ENCODE measurements at places on chromosomes 5 and 9.

DNA sequence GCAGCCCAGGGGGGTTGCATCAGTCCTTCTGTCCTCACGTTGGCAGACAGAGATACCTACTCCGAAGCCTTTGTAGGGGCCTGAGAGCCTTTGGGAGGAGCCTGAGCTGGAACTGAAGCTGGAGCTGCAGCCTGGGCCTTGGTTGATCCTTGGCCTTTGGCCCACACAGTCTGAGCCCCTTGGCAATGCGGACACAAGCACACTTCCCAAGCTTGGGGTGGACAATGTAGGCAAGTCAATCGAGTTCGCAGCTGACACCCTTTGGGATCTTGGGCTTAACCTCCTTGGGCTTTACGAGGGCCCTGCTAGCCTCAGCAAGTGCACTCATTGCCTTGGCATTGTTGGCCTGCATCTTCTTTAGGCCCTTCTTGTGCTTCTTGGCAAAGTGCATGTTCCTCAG lies 5.9 kb downstream of the CSNK1A1 start:
- DNase-seq: no peak

- DNase-seq: peak; percentile 58
These were observed 6.1 kb downstream of the ST6GALNAC4 start for GRCh38 chr9:127910613-127911205.

- peak; percentile 51 for DNase-seq
These were observed 8.8 kb downstream of the FAM200C start for GRCh38 chr5:160390787-160391696.

DNA sequence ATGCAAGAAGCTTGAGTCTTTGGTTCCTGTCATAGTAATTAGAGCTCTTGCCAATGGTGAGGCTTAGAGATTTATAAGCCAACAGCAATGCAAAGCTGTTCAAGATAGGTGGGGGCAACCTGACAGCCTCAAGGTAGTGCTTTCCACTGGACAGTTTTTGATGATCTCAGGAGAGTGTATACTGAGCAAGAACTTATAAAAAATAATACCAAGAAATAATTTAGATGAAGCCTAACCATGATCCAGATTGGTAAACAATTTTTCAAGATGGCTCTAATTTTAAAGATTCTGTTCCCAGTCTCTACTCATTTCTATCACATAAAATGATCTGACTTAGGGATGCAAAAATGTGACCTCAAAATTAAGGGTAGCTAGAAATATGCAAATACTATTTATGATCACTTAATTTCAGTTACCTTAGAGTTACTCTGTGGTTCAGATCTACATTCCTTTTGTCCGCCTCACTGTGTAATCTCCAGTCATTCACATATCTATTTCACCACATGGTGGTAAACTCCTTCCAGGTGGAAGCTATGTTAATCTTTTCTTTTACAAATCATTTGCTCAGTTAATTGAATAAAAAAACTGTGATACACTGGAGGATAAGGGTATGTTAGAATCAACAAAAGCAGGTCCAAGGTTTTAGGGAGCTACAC lies 1228.0 kb upstream of the C9orf72 start:
- peak; percentile 56 for DNase-seq

- peak; percentile 15 for DNase-seq
These were observed 194.4 kb upstream of the TLE4 start for GRCh38 chr9:79377339-79377855.

GRCh38 chr9:120920806-120921178 lies 5.8 kb downstream of the TRAF1 start:
- no peak for DNase-seq

DNA sequence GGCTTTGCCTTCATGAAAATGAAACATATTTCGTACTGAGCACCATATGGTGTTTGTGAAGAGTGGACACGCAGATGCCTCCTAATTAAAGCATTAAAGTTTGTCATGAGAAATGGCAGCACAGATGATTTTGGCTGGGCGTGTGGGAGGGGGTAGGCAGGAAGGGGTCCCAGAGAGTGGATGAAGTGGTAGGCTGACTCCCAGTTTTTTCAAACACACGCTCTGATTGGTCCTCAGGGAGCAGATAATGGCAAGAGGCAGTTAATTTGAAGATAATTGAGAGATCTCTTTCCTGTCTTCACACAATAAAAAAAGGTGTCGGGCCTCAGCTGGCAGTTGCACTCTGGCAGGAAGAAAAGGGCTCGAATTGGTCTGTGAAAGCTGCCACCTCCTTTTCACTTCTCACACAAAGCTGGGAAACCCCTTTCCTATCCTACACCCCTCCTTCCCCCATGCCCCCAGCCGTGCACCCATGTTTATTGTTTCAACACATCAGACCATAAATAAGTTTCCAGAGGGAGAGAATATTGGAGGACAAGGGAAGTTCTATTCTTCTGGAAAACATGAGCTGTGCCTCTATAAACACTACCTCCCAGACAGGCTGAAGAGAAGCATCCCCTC lies 429.6 kb downstream of the ARHGEF28 start:
- DNase-seq: no peak

GRCh38 chr5:91841423-91841822 lies 458.3 kb upstream of the ARRDC3 start:
- no peak for DNase-seq

DNA sequence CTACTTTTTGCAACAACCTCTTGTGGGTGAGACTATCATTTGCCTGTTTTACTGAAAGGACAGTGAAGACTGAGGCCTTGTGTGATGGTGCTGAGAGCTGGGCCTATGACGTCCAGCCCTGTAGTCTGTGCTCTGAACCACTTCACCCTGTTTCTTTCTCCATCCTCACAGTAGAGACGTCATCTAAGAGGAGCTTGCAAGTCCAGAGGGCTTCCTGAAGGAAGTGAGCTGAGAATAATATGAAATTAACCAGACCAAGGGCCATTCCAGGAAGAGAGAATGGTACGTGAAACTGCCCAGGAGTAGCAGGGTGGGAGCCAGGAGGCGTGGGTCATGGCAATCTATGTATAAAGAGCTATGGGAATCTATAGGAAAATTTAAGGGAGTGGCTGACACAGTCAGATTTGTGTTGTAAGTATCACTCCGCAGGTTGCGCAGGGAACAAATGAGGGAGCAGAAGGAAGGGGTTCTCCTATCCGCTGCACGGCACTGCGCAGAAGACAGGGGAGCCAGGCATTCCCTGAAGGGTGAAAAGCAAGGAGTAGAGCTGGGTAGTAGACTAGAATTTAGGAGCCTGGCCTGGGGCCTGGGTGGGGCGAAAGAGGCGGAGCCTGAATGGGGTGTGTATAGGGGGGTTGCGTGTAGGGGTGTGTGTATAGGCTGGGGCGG lies 596 bp upstream of the FGFR4 start:
- DNase-seq: no peak

GRCh38 chr9:33809506-33809905 lies 7.5 kb upstream of the UBE2R2 start:
- DNase-seq: peak; percentile 62

- no peak for DNase-seq
These were observed 63.0 kb upstream of the FCHO2 start for GRCh38 chr5:72892846-72893245.

DNA sequence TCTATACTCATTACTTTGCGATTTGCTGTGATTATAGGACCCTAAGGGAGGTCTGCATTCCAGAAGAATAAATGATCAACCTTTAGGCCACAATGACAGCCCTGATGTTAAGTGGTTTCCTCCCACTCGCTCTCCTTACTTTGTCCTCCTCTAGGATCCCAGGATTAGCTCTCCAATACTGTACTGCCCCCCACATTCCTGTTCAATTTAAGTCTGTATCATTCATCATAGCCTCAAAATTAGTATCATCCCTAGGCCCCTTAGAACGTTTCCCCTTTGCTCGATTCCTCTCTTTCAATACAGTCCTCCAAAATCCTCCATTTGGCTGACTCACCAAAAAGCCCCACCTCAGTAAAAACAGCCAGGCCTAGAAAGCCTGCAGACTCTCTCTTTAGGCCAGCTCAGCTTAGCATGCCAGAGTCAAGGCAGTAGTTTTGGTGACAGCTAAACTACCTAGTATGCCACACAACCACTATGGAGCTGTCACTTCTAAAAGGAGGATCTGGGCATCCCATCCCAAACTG lies 24.4 kb downstream of the RNF145 start:
- DNase-seq: peak; percentile 85

DNA sequence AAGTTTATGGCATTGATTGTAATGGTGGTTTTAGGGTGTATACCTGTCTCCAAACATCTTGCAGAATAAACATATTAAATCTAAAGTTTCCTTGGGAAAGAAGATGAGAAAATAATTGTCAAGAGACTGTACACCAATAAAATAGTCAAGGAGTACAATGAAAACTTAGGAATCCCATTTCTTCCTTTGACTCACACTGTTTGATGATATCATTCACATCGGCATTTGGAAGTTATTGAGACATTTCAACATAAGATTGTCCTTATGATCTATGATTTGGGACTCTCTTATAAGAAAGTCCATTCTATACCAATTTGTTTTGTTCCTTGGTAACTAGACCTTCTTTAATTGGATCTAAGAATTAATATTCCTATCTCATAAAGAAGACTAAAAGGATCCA lies 482.7 kb downstream of the RAB3C start:
- peak; percentile 61 for DNase-seq

- peak; percentile 62 for DNase-seq
These were observed 176.7 kb upstream of the ZNF608 start for GRCh38 chr5:124923131-124923530.

DNA sequence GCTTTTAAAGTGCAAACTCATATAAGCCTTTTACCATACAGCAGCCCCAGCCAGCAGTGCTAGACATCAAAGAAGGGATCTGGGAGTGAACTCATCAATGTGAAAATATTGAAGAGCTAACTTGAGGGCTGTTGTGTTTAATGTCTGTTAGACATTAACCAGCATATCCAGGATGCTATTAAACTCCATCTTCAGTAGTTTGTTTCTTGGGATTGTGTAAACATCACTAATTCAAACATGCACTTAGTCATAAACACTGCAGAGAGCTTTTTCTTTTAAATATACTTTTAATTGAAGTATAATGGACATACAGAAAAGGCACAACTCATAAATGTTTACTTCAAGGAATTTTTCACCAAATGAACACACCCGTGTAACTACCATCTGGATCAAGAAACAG lies 81.8 kb downstream of the TMEM252 start:
- DNase-seq: no peak

DNA sequence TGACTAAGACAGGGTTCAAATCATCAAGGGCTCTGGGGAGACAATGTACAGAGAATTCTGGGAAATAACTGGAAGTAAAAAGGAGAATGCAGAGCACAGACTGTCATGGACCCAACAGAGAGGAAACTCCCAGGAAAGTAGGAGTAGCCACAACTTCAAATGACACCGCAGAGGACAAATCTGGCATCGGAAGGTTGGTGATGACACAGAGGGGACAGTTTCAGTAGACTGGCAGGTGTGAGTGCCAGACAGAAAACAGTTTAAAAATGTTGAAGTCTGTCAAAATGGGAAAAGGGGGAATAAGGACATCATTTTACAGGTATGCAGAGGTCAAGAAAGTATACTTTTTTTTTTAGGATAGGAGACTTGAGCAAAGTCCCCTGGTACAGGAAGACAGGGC lies 70.2 kb downstream of the EPB41L4A start:
- no peak for DNase-seq

DNA sequence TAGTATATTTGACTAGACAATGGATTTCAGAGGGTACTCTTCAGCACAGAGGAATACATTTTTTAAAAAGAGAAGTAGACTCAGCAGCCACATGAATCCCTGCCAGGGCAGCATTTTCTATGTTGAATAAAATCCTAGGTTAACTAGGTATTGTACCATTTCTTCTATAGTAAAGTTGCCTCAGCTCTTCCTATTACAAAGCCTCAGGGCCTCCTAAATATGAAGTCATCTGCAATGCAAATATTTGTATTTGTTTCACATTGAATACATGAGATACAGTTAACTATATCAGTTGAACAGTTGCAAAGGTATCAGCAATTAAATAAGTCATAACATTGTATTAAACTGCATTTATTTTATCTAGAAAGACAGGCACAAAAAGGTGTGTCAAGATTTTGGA lies 59.5 kb downstream of the NUDT12 start:
- DNase-seq: no peak

GRCh38 chr5:151106043-151106442 lies 25.2 kb upstream of the TNIP1 start:
- no peak for DNase-seq

GRCh38 chr5:59180515-59180914 lies 597.6 kb downstream of the RAB3C start:
- DNase-seq: no peak

GRCh38 chr5:10892911-10893215 lies 131.8 kb upstream of the DAP start:
- no peak for DNase-seq

- DNase-seq: no peak
These were observed 24.0 kb upstream of the DAB2IP start for GRCh38 chr9:121627427-121627826.

DNA sequence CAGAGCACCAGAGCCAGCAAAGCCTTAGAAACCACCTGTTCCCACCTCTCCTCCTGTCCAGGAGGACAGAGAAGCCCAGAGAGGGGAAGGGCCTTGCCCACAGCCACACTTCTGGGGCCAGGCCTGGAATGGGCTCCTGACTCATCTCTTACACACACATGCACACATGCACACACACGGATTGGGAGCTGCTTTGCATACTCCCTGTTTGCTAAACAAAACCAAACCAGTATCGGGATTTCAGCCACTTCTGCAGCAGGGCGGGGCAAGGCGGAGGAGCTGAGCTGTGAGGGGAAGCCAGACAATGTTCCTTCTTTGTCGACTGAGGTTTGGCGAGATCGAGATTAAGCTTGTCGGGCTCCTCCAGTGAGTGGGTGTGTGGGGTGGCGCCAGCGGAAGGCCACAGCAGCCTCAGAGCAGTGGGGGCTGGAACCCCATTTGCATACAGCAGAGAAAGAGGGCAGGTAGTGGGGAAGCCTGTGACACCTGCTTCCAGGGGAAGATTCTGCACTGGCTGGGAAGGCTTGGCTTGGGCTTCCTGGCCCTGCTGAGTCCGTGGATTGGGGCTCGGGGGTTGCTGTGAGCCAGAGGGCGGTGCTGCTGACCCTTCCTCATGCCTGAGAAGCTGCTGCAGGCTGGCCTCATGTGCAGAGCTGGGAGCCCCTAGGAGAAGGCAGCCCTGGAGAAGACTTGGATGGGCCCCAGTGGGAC lies 16.1 kb downstream of the GFI1B start:
- DNase-seq: peak; percentile 38

GRCh38 chr5:135456238-135457099 lies 4.3 kb upstream of the TIFAB start:
- peak; percentile 63 for DNase-seq

Measured in choroid plexus epithelial cell (primary cell).